ENCODE measurements at places on chromosomes 7 and 10.

GRCh38 chr7:99601656-99602310 lies 3.7 kb downstream of the TMEM225B start:
- no peak for DNase-seq

DNA sequence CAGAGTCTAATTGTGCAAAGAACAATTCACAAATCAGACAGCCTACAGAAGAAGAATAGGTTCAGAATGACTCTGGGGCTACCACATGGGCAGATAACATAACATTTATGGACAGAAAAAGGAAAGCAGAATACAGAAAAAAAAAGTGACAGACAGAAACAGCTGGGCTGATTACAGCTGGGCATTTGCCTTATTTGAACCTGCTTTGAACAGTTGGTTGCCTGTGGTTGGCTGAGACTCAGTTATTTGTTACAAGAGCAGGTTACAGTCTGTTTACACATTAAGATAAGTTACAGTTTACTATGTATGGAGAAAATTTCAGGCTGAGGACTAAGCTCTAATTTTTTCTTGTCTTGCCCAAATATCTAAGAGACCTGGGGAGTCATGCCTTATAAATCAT lies 327.2 kb downstream of the GALNT17 start:
- DNase-seq = no peak

GRCh38 chr10:97940534-97940933 lies 89.9 kb downstream of the CRTAC1 start:
- DNase-seq = no peak

DNA sequence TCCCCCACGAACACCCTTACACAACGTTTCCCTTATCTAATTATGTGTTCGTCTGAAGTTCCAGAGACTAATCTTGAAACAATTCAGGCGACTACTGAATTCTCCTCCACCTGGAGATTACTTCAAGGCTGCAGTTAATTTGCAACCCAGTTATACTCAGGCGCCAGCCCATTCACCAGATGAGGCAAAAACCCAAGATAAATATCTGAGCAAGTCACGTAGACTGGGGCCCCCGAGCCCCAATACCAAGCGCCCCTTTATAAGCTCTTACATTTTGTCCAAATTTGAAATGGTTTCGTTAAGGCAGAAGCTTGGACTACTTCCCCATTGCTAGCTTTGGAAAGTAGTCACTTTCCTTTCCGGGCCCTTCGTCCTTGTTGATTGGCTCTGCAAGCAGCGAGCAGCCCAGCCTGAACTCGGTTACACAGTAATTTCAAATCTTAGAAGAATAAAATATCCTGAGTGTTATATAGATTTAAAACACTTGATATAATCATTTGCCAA lies 1.2 kb downstream of the TPK1 start:
- DNase-seq = no peak

DNA sequence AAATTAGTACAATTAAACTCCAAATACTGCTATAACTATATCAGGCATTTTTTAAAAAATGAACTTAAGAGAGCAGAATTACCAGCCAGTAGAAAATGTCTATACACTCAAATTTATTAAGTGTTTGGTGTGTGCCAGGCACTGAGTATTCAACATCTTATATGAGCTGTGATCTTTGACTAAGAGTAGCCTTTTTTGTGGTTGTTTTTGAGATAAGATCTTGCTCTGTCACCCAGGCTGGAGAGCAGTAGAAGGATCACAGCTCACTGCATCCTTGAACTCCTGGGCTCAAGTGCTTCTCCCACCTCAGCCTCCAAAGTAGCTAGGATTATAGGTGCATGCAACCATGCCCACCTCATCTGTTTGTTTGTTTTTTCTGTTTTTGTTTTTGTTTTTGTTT lies 102.5 kb upstream of the CELF2 start:
- DNase-seq = no peak

- no peak for DNase-seq
These were observed 345.5 kb downstream of the LRMDA start for GRCh38 chr10:75776738-75777504.

GRCh38 chr7:5574770-5575269 lies 151.2 kb upstream of the TNRC18 start:
- no peak for DNase-seq

- DNase-seq = no peak
These were observed 49.7 kb downstream of the SDHAF3 start for GRCh38 chr7:97167176-97167575.

- DNase-seq = no peak
These were observed 1038.9 kb downstream of the GRM8 start for GRCh38 chr7:126213876-126214275.

GRCh38 chr7:7921830-7922229 lies 46.8 kb upstream of the GLCCI1 start:
- DNase-seq = no peak

GRCh38 chr10:112375721-112376395 lies 1.9 kb downstream of the ACSL5 start:
- DNase-seq = no peak

DNA sequence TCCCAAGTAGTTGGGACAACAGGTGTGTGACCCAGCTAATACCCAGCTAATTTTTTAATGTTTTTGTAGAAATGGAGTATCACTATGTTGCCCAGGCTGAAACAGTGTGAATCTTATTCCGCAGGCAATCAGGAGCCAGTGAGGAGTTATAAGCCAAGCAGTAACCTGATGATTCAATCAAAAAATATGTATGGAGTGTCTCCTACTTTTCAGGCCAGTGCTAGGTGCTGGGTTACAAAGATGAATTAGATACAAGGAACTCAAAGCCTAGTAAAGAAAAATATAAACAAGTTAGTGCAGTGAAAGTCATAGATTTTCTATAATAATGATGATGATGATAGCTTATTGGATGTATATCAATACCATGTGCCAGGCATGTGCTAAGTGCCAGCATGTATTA lies 13.2 kb upstream of the IFRD1 start:
- no peak for DNase-seq

DNA sequence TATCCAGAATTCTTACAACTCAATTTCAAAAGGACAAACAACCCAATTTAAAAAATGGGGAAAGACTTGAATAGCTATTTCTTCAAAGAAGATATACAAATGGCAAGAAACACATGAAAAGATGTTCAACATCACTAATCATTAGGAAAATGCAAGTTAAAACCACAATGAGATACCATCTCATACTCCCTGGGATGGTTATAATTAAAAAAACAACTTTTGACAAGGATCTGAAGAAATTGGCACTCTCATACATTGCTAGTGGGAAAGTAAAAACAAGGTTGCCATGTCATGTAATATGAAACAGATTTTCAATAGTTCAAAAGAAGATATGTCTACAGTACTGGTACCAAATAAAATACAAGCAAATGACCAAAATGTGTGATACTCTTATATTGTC lies 9.0 kb downstream of the OAT start:
- DNase-seq = no peak

Measured in left renal pelvis (tissue), 4 donors.